CD4-positive, alpha-beta T cell treated with Interferon gamma for 1 hour (primary cell): ENCODE measurements at places on chromosomes 16 and 17.

DNA sequence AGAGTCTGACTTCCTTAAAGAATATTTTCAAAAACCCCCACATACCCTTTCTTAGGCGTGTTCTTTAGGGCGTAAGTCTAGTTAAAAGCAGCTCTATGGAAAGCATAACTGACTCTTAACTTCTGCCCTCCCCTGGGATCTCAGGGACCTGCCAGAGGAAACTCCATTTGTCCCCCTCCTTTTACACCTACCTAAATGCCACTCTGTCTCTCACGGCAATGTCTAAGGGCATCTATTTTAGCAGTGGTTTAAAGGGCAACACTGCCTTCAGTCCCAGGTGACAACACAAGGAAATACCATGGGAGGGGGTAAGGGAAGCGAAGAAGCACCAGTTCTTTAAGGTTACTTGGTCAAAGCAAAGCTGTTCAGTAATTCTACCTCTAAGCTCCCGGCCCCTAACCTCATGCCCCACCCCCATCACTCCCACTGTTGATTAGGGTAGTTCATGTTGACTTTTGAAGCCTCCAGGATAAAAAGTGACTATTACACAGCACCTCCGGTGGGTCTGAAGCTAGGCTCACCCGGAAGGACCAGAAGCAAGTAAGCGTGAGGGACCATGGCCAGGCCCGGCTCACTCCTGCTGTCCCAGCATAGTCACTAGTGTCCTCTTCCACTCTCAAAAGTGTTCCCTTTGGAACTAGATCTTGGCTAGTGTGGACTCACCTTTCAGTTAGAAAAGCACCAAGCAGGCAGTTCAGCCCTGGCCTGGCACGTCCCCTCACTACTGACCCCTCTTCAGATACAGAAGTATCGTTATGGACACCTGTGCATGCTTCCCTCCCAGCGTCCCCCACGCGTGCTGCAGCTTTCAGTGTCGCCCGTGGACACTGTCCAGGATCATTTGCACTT lies 47.1 kb downstream of the CYTH1 start:
- DNase-seq = no peak

DNA sequence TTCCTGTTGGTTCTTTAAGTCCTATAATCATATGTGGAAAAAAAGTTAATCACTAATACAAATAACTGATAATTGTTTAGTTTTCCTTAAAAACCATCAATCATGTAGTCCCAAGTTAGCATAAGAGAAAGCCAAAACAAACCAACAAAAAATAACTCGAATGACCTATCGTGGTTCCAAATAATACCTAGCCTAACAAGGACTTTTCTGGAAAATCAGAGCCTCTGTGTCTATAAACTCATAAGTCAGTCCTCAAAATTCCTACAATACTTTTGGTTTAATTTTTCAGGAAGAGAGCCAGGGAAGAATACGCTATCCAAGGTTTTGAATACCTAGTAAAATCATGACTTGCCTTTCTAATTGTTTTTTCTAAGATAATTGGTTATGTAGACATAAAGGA lies 975.3 kb upstream of the SOX9 start:
- DNase-seq = no peak

- no peak for DNase-seq
Measured at GRCh38 chr16:65254144-65254543, 132.3 kb upstream of the CDH11 start.

DNA sequence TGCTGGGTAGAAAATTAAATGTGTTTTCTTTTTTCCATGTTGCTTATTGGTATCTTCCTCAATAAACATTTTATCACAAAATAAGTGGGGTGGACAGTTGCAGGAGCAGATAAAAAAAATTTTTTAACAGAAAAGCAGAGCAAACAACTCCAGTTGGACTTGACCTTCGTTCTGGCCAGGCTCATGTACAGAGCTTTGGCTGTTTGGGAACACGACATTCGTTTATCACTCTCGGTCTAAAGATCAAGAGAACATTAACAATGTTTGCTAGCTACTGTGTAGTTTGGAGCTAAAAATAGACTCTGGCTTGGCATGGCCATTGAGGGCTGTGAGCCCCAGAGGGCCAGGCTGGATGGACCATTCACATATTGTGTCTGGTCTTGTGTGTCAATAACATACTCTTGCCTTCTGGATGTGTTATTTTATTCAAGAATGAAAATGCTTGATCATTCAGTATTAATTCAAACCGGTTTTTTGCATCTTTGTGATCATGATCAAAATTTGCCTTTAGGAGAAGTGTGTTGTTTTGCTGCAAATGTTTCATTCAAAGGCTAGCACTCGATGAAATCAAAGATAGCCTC lies 56.6 kb downstream of the TMEM186 start:
- no peak for DNase-seq
